WTC11 (cell line): ENCODE measurements at places on chromosomes 2 and 18.

DNA sequence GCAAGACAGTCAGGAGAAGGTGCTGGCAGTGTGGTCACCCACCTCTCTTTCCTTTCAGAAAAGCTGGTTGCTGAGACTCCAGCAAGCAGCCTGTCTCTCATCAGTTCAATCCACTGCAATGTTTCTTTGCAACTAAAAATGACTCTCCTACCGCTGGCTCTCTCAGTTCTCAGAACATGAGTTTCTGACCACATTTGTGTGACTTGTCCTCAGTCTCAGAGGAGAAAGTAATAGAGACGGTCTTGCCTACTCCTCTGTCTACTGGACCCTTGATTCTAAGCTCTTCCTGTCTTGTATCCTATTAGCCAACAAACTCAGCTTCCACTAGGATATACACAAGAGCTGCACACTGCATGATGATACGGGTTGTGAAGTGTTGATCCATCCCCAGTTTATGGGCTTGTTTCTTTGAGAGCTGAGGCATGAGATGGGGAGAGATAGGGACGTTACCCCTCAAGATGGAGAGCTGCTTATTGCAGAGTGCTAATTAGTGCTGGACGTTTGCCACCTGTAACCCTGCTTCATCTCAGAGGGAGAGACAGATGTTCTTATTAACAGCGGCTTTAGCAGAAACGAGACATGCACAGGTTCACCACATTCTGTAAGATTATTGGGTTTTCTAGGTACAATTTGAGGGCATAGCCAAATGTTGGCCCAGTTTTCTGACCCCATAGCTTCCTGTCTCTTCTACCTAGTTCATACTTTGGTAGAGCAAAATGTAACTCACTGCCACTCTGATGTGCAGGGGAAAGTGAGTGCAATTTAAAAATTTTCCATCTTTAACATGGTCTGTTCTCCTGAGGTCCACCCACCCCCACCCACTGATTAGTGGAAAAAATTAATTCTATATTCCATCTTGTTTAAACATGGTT, 32.4 kb upstream of the YWHAQ start:
- no peak for DNase-seq
- H3K4me3 ChIP-seq = no peak overlapping the region
- no peaks in the 10 kb centered on the region for H3K4me1 ChIP-seq
- H3K36me3 ChIP-seq = no peaks in the 10 kb centered on the region; the same call in 1 of the 2 replicates
- H3K27ac ChIP-seq = no peak overlapping the region

DNA sequence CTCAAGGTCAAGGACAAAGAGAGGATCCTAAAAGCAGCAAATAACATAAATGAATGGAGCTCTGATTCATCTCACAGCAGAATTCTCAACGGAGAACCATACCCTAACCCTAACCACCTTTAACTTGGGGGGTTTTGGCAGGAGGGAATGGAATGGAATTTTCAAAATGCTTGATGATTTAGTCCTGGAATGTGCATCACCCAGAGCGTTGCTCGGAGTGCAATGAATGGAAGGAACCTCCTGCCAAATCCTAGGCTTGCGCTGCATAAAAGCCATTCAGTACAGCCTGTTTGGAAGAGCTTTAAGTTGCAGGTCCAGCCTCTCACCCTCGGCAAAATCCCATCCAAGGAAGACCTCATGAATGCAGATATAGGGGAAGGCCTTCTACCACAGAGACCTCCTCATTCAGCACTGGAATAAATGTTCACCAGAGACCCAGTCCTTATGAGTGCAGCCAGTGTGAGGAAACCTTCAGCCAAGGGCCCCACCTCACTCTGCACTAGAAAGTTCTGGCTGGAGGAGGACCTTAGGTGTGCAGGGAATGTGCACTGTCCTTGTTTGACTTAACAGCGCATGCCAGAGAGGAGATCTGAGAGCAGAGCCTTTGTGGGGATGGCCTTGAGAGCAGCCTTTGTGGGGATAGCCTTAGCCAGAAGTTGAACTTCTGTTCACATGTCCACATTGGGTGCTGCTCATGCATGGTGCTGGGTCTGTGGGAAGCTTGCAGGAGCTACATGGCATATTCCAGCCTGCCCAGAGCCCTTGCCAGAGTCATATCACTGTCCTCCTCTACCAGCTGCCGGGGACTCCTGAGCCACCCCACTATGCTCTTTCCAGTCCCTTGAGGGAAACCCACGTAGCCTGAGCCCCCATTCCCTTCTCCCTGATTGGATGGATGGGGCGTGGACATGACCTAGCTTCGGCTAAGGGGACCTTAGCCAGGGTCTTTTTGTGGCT, 30.5 kb downstream of the ASB1 start:
- H3K27me3 ChIP-seq = peaks cover 6% of the 10 kb centered on the region; the same call in 1 of the 2 replicates
- peaks cover 11% of the 10 kb centered on the region for H3K36me3 ChIP-seq
- DNase-seq = no peak
- no peak overlapping the region for H3K4me3 ChIP-seq
- no peak overlapping the region for H3K27ac ChIP-seq
- H3K4me1 ChIP-seq = no peaks in the 10 kb centered on the region

DNA sequence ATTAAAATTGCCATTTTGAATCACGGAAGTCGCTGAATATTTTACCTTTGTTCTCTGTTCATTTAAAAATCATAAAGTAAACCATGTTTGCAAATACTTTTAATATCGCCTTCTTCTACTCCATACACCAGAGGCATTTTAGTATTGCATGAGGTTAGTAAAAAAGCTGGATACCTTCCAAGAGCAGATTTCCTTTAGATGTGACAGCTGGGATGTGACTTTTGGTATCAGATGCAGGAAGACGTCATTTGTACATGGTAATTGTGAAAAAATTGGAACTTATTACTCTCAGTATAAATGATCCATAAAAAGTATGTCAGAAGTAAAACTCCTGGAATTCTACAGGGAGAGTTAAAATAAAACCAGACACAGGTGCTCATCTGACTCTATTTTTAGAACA, 89.5 kb downstream of the SLC4A10 start:
- peaks cover 4% of the 10 kb centered on the region; the same call in 1 of the 2 replicates for H3K36me3 ChIP-seq
- H3K4me1 ChIP-seq = no peaks in the 10 kb centered on the region
- DNase-seq = no peak
- no peak overlapping the region for H3K27ac ChIP-seq

DNA sequence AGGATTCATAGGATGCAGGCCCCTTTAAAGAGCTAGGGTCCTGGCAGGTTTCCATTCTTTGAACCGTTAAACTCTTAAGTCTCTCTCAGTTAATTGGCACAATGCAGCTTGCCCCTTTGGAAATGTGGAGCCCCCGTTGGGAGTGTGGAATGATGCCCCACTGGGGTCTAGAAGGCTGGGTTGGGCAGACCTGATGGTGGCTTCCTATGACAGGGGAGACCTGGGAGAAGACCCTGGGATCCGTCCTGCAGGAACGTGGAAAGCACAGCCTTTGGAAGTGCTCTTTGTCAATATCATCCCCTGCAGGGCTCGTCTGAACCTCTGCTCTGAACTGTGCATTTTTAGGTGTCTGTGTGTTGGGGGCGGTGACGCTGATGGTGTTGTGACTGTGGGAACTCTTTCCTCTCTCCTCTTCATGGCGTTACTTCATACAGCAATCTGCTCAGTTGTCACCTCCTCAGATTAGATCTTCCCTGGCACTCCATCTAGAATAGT, 190.6 kb downstream of the MYCN start:
- no peaks in the 10 kb centered on the region for H3K4me1 ChIP-seq
- H3K27me3 ChIP-seq = no peaks in the 10 kb centered on the region
- no peak overlapping the region for H3K4me3 ChIP-seq
- DNase-seq = no peak

DNA sequence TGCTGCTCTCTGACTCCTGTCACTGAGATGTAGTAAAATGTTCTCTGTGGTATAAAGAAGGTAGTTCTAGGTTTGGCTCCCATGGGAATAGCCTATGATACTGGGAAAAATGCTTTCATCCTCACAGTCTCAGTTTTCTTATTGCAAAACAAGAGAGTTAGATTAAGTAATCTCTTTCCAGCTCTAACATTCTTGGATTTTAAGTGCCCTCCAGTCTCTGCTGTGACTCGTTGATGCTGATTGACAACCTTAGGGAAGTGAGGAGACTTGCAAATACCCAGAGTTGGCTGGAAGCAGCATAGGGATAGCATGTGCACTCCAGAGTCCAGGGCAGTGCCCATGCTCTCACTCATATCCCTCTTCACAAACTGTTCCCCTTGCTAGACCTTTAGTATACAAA, 534.9 kb downstream of the SLC4A3 start:
- no peaks in the 10 kb centered on the region for H3K27me3 ChIP-seq
- H3K36me3 ChIP-seq = no peaks in the 10 kb centered on the region; the same call in 1 of the 2 replicates
- peaks cover 22% of the 10 kb centered on the region for H3K4me1 ChIP-seq
- H3K27ac ChIP-seq = no peak overlapping the region

DNA sequence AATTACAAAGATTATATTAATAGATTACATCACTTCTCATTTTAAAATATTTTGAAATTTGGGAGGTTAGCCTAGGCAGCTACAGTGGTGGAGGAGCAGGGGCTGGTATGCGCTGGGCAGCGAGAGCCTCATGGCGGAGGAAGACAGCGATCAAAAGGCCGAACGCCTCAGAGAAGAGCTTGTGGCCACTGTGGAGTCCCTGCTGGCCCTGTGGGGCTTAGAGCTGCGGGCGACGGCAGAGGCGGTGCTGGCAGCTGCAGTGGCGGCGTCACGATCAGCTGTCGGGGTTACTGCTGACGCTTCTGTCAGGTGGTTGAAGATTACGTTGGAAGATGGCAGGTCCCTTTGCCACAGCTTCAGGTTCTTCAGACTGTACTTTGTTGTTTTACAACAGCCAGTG, 87.4 kb downstream of the ROCK2 start:
- peaks cover 9% of the 10 kb centered on the region for H3K36me3 ChIP-seq
- no peak overlapping the region for H3K4me3 ChIP-seq
- peaks cover 5% of the 10 kb centered on the region for H3K4me1 ChIP-seq
- H3K27me3 ChIP-seq = no peaks in the 10 kb centered on the region

- no peaks in the 10 kb centered on the region for H3K27me3 ChIP-seq
- H3K4me1 ChIP-seq = peaks cover 76% of the 10 kb centered on the region
Measured at GRCh38 chr2:54581326-54582039, 125.4 kb downstream of the SPTBN1 start.

DNA sequence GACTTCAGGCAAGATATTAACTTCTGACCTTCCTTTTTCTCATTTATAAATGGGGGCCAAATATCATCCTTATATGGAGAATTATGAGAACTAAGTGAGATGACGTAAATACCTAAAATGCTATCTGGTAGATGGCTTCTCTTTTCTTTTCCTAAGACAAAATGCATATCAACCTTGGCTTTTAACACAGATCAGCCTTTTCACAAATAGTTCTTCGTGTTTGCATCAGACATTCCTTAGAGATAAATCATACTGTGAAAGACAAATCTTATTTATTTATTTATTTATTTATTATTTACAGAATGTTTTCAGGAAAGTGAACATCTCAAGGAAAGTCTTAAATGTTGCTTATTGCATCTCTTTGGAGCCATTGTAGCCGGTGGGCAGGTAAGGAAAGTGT, 62.8 kb downstream of the NBEAL1 start:
- no peaks in the 10 kb centered on the region for H3K27me3 ChIP-seq
- no peak overlapping the region for H3K27ac ChIP-seq
- no peaks in the 10 kb centered on the region for H3K4me1 ChIP-seq

DNA sequence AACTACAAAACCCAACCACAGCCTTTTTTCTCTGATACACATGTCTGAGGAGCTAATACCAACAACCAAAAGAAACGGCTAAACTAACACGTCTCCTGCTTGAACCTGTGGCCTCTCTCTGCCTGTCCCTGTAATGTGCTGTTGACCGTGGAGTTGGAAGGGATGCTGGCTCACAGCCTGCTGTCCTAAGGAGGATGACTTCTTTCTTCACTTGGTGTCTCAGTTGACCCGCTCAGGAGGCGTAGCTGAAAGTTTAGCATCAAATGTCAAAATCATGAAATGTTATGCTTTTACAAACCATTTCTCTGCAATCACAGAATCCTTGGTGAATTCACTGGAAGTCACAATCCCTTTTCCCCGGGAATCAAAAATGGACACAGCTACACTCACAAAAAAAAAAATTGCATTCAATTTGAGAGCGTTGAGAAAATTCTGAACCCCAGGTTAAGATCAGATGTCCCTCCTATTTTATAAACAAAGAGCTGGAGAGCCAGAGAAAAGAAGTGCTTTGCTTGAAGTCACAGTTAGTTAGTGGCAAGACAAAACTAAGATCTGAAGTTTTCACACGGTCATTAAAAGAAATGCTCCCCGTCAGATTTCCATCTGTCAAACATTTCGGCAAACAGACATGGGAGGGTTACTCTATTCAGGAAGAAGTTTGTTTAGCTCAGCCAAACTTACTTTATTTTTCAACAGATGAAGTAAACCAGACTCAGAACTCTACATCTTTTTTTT, 74.3 kb downstream of the IRS1 start:
- H3K4me3 ChIP-seq = no peak overlapping the region
- DNase-seq = no peak
- H3K4me1 ChIP-seq = peaks cover 19% of the 10 kb centered on the region
- no peak overlapping the region; the same call in 1 of the 2 replicates for H3K27ac ChIP-seq
- no peaks in the 10 kb centered on the region for H3K36me3 ChIP-seq
- no peaks in the 10 kb centered on the region for H3K27me3 ChIP-seq

GRCh38 chr2:6577960-6578359, 287.7 kb downstream of the CMPK2 start:
- H3K27me3 ChIP-seq = peaks cover 5% of the 10 kb centered on the region; the same call in 1 of the 2 replicates
- no peak overlapping the region for H3K27ac ChIP-seq

- H3K27me3 ChIP-seq = peaks cover 11% of the 10 kb centered on the region; the same call in 1 of the 2 replicates
- H3K36me3 ChIP-seq = peaks cover 36% of the 10 kb centered on the region
- DNase-seq = no peak
- H3K27ac ChIP-seq = no peak overlapping the region
- no peaks in the 10 kb centered on the region for H3K4me1 ChIP-seq
Measured at GRCh38 chr2:92072461-92073035, 2798.7 kb upstream of the TEKT4 start.

- H3K27ac ChIP-seq = no peak overlapping the region
- no peaks in the 10 kb centered on the region for H3K36me3 ChIP-seq
- H3K4me3 ChIP-seq = no peak overlapping the region
- DNase-seq = no peak
- H3K27me3 ChIP-seq = no peaks in the 10 kb centered on the region; the same call in 1 of the 2 replicates
Measured at GRCh38 chr2:190452433-190452832, 44.3 kb downstream of the MFSD6 start.

GRCh38 chr2:180000434-180000833, 6.7 kb downstream of the CWC22 start:
- H3K4me3 ChIP-seq = no peak overlapping the region
- 0 out of 2 replicates have a peak overlapping the region, but pooled peaks have one; percentile 31 for H3K27ac ChIP-seq
- H3K4me1 ChIP-seq = peaks cover 45% of the 10 kb centered on the region
- no peak for DNase-seq
- H3K36me3 ChIP-seq = no peaks in the 10 kb centered on the region; the same call in 1 of the 2 replicates

- no peak overlapping the region for H3K4me3 ChIP-seq
- no peak for DNase-seq
- no peaks in the 10 kb centered on the region for H3K27me3 ChIP-seq
- H3K27ac ChIP-seq = no peak overlapping the region
- H3K4me1 ChIP-seq = no peaks in the 10 kb centered on the region
Measured at GRCh38 chr2:213959589-213959988, 451.3 kb upstream of the VWC2L start.

DNA sequence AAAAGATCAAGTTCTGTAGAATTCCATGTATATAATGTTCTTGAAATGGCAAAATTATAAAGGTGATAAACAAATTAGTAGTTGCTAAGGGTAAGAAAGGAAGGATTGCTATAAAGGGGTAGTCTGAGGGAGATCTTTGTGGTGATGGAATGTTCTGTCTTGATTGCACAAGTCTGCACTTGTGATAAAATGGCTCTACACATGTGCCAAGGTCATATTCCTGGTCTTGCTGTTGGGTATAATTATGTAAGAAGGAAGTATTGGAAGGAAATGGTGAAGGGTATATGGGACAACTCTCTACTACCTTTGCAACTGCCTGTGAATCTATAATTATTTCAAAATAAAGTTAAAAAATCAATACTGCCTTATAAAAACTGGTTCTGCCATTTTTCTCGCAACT, 15.3 kb downstream of the SGPP2 start:
- no peaks in the 10 kb centered on the region for H3K4me1 ChIP-seq
- H3K4me3 ChIP-seq = no peak overlapping the region
